ENCODE measurements at places on chromosomes 12 and 14.

- DNase-seq, result no peak
These were observed 181.1 kb upstream of the STXBP6 start for GRCh38 chr14:25231004-25231403.

GRCh38 chr14:67942080-67942710 is 122.6 kb downstream of the RAD51B start:
- no peak for DNase-seq

GRCh38 chr12:31629756-31630732 is 29.4 kb upstream of the ETFBKMT start:
- DNase-seq, result no peak

DNA sequence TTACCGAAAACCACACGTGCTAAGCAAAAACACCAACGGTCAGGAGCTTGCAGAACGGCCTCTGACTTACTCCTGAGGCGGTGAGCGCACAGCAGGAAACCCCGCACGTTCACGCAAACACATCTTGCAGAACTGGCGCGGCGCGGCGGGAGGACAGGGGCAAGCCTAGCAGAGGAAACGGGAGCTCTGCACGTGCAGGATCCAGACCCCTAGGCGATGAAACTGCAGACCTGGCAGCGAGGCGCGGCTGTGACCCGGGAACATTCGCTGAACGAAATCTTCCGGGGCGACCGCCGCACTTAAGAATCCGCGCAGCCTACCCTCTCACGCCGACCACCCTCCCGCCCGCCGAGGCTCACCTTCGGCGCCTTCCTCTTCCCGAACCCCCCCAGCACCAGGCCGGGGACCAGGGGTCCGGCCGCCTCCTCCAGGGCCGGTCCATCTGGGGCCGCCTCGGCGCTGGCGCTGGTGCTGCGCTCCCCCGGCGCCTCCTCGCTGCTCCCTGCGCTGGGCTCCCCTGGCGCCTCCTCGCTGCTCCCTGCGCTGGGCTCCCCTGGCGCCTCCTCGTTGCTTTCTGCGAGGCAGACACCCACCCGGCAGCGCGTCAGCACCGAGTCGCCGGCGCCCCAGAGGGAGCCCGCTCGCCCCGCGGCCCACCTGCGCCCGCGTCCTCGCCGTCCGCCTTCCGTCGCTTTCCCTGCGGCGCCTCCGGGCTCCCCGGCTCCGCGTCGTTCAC is 615 bp downstream of the DDX51 start:
- no peak for DNase-seq

DNA sequence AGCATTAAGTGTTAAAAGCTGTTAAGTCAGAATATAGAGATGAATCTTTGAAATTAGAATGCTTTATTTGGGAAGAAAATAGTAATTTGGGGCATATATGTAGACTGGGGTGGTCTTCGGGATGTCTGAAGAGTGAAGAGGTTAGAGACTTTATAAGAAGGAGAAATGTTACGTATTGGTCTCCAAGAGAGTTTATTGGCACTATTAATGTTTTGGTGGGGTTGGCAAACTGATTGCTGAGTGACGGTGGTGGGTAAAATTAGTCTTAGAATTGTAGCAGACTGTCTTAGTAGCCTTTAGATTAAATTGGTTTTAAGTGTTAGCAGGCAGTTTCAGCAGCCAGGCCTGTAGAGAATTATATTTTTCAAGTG is 4.9 kb upstream of the ATP23 start:
- no peak for DNase-seq

GRCh38 chr12:12529783-12530421 is 32.8 kb downstream of the DUSP16 start:
- DNase-seq, result no peak

GRCh38 chr14:103058164-103059055 is 1.1 kb upstream of the CDC42BPB start:
- no peak for DNase-seq

DNA sequence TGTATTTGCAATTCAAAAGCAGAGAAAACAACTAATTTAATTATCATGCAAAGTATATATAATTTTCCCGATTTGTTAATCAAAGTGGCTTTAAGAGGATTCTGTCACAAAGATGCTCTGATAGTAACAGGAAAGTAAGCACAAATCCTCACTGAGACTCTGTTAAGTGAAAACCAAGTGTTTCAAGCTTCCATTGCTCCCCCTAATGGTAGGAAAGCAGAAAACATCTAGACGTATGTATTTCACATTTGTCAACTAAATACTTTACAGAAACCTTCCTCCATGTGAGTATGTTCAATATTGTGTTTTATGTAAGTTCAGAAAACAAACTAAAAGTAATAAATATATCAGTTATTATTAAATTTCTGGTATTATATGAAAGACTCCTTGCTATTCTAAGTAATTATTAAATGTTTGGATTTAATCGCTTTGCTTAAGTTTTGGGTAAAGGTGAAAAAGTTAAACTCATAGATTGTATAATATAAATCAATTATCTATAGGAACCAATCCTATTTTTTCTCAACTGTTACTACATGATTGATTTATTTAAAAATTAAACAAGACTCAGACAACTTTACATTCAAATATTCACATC is 1.5 kb upstream of the NTS start:
- DNase-seq, result peak; percentile 38
